ENCODE measurements at places on chromosomes 5 and 9.
A peak's percentile ranks its signal among the peaks of the same experiment; 100 is the strongest.

GRCh38 chr5:95620030-95620869 lies at the start of gene GPR150:
Gene GPR150, plus strand, starts transcription at chr5:95620087. Its CDS starts 189 bp downstream, at chr5:95620276.
- DNase-seq, result peak; percentile 64

DNA sequence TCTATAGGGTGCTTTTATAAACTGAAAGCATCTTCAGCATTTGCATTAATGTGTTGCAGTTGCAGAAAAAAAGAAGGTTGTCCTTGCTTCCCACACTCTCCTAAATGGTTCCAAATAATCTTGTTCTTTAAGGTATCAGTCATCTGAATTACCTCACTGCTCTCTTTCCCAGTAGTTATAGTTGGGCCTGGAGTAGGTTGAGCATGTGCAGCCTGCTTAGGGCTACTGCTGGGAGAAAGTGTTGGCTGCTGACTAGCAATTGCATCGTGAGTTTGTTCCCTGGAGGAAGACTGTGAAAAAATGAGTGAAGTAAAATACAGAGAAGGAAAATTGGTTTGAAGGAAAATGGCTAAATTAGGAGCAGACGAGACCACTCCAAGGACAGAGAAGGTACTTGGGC lies 74.5 kb downstream of the PRR16 start:
- no peak for DNase-seq

DNA sequence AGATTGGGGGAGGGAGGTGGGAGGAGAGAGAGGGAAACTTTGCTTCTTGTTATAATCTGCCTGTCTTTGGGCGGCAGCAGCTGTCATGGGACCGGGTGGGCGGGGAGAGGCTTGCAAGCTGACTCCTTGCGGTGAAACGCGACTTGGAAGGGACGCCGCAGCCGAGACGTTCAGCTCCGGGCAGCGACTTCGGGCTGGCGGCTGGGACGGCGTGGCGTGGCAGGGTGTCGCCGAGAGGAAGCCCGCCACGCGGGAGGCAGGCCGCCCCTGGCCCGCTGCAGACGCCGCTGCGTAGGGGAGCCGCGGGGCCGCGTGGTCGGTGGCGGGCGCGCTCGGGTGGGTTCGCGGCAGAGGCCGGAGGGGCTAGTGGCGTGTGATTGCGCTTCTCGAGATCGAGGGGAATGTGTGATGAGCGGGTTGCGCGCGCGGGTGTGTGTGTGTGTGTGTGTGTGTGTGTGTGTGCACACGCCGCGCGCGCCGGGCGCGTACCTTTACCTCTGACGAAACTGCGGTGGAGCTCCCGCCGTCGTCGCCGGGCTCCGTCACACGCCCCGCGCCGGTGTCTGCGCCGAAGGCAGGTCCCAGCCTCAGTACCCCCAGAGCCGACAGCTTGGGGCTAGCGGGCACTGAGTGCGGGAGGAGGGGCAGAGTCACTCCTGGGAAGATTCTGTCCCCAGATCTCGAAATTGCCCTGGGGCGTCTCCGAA lies 1.7 kb downstream of the PPARGC1B start:
- peak; percentile 95 for DNase-seq

- DNase-seq, result no peak
These were observed 229.7 kb downstream of the MELK start for GRCh38 chr9:36802201-36802920.

GRCh38 chr9:77421506-77422265 lies 226.4 kb downstream of the GNA14 start:
- no peak for DNase-seq

DNA sequence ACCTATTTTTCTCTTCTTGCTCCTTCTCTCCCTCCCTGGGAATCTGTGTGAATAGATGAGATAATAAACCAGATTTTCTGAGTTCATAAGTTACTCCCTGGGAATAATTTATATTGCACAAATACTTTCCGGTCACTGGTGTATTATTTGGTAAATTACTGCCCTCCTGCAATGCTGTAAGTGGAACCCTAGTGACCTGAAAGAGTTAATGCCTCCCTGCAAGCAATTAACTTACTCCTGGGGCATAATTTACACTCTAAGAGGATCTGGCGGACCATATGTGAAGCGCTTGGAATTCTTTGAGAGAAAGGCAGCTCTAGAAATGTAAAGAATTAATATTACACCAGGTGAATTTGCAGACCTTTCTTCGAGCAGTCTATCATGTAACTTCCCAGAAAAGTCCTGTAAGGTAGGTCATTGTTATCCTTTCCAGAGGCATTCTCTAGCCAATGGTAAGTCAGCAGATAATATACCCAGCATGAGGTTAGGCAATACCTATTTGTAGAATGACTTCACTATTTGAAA lies 7.0 kb upstream of the GDNF start:
- no peak for DNase-seq

DNA sequence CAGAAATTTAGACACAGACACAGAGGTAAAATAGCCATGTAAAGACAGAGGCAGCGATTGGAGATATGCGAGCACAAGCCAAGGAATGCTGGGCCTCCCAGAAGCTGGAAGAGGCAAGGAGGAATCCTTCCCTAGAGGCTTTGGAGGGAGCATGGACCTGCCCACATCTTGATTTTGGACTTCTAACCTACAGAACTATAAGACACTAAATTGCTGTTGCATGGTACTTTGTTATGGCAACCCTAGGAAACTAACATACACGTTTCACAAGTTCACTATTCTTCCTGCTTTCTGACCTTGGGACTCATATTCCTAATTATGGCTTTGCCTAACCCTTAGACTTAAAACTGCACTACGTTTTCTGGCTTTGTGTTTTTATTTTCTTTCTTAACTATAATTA lies 4.6 kb upstream of the LURAP1L start:
- no peak for DNase-seq

- no peak for DNase-seq
These were observed 116.3 kb downstream of the PTTG1 start for GRCh38 chr5:160537940-160538339.

- no peak for DNase-seq
These were observed 79.5 kb downstream of the TTC39B start for GRCh38 chr9:15227491-15227890.

GRCh38 chr5:116911074-116911473 lies 336.5 kb upstream of the SEMA6A start:
- no peak for DNase-seq

- DNase-seq, result peak; percentile 91
These were observed 6.4 kb upstream of the AGPAT2 start for GRCh38 chr9:136693490-136694162.

- no peak for DNase-seq
These were observed 655.2 kb upstream of the FAM174A start for GRCh38 chr5:99879791-99880511.

DNA sequence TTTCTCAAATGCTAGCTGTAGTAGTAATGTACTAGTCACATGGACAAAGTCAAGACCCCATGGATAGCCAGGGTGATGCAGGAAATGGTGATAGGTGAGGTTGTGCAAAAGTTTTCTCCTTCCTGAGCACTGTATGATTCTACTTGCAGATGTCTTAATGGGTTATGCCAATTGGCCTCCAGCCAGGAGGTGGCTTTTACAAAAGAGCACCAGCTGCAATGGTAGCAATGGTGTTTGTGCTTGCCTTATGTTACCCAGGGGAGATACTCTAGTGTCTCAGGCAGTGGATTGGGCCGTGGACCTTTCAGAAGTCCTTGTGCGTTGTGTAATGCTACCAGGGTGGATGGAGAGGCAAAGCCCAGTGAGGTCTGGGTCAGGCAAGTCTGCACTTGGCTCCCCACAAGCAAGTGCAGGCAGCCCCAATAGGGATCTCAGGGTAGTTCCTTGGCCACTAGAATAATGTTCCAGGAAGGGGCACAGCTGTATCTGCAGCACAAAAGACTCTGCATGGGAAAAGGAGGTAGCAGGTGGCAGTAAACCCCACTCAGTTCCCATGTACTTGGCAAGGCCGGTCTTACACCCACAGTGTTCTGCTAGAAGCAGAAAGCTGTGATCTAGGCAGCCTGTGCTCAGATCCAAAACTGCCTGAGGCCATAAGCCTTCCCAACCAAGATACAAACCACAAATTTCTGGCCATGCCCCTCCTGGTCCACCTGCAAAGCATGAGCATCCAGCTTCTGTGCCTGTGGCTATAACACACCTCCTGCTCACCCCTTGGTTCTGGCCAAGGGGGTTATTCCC lies 46.4 kb upstream of the EDIL3 start:
- no peak for DNase-seq

GRCh38 chr5:135593141-135593540 lies 14.3 kb upstream of the CXCL14 start:
- DNase-seq, result no peak

DNA sequence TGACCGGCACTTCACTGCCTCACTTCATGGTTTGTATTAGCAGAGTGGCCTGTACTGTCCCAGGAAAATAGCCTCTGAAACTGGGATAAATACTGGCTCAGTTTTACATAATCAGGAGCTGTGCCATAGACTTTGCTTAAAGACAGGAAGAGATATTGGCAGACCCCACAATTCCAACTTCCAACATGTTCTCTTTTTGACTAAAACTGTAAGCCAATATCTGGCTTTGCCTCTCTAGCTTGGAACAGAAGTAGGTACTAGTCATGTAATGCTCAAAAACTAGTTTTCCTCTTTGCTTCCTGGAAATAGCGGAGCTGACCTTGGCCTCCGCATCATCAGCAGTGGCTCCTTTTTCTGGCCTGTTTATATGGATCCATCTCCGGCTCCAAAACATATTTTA lies 276.9 kb downstream of the CDH9 start:
- no peak for DNase-seq

- DNase-seq, result no peak
These were observed 247.6 kb upstream of the ELAVL2 start for GRCh38 chr9:24073666-24074065.

DNA sequence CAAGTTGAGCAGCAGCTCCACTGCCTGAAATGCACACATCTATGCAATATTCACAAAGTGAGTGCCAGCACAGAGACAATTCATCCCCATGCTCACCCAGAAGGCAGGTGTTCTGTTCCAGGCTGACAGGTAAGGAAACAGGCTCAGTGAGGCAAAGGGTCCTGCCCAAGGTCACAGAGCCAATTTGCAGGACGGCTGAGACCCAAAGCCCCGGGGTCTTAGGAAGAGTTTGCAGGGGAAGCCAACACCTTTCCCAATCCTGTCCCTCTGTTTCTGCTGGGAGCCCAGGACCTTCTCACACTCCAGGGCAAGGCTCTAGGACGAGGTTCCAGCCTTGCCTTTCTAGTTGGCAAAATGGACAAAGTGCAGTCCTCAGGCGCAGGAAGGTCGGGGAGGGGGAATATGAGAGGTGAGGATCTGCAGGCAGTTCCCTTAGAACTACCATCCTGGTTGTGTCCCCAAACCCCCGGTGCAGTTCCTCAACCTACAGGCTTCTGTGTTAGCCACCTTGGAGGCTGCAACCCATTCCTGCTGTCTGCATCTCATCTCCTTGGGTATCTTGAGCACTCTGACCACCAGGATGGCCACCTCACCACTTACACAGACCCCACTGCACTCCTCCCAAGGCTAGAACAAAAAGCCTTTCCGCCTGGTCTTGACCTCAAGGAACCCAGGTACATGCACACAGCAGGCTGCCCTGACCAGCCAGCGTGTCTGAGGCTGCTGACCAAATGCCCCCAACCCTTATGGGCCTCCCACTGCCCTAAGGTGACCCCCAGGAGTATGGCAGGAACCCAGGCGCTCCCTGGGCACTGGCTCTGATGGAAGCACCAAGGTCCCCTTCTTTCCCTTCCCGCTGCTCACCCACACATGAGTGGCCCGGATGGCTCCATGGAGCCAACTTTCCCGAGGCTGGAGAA lies 1.9 kb upstream of the BRD3 start:
- no peak for DNase-seq

DNA sequence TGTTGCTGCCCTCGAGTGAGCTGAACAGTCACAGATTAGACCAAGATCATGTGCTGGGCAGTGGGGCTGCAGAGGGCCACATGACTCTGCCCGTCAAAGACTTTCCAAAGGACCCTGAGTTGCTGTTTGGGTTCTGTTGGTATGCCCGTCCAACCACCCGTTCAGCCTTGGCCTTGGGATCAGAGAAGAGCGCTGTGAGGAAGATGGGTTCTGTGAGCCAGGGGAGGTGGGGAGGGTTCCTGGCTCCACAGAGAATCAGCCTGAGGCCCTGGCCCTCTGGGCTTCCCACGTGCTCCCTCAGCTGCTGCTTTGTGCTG lies 72.6 kb downstream of the RGS3 start:
- DNase-seq, result no peak

DNA sequence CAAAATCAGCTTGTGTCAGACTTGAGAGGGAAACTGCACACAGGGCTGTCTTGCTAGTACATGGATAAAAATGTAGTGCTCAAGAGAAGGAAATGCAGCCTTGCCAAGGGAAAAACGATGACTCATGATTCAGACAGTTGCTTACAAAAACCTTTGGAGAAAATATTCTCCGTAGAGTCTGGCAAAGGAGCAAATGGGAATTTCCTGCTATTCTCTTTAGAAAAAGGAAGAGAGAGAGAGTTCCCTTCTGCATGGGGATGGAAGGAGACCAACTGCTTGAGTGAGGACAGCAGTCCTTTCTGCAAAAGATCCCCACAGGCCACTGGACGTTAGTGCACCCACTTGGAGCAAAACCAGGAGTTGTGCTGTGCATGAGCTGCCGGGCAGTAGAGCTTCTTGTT lies 7.6 kb downstream of the IFNB1 start:
- no peak for DNase-seq
